Posterior cingulate gyrus (tissue), 11 donors: ENCODE measurements at places on chromosomes 4 and X.

- DNase-seq, result no peak
Observed at GRCh38 chr4:158020176-158020575, 152.6 kb downstream of the GASK1B start.

- no peak for DNase-seq
Observed at GRCh38 chr4:80814266-80814665, 216.2 kb upstream of the BMP3 start.

DNA sequence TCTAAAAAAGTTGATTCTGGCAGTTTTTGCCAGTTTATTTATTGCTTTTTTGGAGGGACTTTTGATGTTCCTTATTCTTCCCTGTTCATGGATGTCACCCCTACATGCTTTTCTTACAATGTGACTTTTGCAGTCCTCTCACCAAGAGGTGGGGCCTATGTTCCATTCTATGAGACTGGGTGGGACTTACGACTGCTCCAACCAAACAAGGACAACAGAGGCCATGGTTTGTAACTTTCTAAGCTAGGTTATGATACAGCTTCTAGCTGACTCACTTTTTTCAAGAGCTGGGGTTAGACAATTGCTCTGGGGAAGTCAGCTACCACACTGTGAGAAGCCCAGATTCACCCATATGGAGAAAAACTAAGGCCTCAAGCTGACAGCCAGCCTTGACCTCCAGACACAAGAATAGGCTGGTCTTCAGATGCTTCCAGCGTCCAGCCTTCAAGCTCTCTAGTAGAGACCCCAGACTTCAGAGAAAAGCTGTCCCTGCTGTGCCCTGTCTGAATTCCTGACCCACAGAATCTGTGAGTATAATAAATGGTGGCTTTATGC is 39.5 kb downstream of the ENOPH1 start:
- DNase-seq, result no peak

DNA sequence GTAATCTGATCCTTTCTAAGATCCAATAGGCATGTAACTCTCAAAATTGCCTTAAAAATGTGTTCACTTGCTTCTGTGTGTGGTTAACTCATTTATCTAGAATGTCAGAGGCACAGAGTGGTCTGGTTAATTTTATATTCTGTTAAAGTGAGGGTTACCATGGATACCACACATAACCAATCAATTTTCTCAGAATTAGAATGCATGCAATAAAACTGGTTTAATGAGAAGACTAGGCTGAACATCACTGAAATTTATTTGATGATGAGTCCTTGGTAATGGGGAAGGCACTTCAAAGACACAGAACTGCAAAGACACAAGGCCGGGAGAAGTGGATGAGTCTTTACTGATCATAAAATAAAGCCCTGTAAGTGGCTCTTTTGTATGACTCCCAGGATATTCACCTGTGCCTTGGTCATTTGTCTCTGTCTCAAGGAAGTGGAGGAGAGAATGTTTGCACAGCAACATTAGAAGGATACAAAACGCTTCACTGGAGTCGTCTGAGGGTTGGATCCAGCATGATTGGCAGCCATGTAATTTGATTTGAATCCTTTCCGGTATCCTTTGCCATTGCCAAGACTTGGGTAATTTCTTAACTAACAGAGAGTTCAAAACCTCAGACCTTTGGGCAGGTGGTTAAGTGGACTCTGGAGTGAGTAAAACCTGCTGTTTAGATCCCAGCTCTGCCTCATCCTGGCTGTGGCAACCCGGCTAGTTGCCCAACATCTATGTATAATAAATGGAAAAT is 94.0 kb upstream of the RBPJ start:
- no peak for DNase-seq

DNA sequence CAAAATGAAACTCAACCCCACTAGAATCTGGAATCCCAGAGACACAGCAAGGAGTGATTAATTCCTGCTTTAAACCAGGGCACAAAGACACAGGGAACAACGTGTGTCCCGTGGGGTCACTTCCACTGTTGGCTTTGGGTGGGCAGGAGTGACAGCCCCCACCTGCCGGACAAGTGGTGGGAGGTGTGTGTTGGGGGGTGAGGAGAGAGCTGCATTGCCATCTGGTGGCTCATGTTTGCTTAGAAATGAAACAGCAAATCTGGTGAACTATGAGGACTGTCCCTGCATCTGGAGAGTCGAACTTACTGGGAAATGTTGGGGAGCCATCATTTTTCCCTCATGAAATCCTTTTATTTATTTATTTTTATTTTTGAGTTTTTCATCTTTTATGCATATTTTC is 75.9 kb upstream of the AFAP1 start:
- no peak for DNase-seq
